ENCODE measurements at places on chromosomes 2 and 18.

DNA sequence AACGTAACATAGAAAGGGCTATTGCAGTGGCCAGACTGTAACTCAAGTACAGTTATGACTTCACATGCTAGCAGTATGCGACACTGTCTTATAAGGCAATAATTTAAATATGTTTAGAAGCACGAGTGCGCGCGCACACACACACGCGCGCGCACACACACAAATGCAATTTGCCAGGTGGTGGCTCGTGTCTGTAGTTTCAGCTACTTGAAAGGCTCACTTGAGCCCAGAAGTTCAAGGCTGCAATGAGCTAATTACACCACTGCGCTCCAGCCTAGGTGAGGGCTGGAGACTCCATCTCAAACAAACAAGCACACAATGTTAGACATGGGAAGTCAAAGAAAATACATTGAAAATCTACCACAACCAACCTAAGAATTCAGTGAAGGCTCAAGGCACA is 103.7 kb downstream of the USP34 start:
- DNase-seq, result no peak

DNA sequence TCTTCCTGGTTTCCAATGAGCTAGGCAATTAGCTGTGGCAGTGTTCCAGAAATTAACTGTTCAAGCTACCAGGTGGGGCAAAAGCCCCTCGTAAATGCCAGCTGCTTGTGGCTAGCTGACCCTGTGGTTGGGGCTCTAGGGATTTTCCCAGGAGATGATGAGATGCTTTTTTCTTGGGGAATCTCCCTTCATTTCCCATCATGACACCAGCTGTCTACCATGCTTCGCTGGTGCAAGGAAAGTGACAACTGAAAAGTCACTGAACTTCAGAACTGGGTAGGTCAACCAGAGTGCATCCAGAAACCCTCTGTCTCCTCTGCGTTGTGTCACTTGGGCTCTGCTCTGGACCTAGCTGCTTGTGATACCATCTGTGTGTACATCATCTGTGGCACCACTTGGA is 386.5 kb upstream of the DCC start:
- no peak for DNase-seq

DNA sequence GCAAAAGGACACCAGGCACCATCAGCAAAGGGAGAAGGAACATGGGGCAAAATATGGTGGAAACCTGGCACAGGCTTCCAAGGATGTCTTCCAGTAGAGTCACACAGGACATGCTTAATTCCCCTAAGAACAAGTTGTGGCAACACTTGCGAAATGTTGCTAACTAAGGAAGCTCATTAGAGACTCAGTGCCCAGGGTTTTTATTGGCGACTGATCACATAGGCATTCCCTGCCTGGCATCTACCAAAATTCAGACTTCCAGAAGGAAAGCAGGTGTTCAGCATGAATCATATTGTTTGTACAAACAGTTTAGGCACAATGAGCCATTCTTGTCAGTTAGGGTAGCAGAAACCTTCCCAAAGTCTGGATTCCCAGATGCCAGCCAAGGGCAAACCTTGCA is 25.7 kb downstream of the SLC4A1AP start:
- no peak for DNase-seq

DNA sequence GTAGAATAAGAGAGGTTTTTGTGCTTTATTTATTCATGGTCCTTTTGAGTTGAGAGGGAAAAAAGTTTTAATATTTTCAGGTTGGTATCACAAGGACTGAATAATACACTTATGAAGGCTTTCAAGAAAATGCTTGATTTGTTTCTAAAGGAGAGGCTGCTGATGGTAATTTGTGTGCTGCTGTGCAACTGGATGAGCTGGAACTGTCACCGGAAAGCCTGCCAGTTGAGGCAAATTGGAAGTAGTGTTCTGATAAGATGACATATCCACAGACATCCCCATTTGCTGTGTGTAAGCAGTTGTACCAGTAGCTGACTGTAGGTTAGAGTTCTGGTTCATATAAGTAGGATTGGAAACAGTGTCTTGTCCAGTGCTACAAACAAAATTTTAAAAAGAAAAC is 21.6 kb upstream of the CACNB4 start:
- no peak for DNase-seq

DNA sequence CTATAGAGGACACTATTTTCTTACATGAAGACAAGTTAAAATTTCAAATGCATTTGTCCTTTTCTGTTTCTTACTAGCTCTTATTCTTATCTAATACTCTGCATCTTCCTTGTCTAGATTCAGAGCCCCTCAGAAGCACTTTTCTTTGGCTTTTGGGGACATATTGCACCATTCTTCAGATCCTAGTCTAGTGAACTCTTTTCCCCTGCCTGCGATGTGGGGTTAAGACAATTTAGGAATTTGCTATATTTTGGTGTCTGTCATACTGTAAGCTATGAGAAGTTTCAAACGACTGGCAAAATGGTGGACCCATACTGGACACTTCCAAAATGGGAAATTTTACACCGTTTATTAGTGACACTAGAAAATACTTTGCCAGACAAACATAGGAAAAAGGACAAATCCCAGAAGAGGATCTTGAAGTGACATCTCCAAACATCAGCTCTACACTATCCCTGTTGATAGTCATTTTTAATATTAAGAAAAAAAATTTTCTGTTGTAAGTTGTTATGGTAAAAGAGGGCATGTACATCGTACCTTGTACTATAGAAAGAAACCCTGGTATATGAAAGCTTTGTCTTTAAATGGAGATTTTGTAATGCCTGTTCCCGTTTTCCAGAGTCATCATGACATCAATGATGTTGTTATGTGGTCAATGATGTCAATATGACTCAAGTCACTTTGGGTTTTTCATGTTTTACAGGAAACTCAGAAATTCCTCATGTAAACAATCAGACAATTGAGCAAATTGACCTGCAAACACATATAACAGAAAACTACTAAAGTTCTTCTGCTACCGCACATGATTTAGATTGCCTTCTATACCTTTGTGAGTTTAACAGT is 4.4 kb upstream of the KYNU start:
- DNase-seq, result peak; percentile 10

- no peak for DNase-seq
These were observed 135.1 kb upstream of the EPB41L3 start for GRCh38 chr18:5678779-5679406.

DNA sequence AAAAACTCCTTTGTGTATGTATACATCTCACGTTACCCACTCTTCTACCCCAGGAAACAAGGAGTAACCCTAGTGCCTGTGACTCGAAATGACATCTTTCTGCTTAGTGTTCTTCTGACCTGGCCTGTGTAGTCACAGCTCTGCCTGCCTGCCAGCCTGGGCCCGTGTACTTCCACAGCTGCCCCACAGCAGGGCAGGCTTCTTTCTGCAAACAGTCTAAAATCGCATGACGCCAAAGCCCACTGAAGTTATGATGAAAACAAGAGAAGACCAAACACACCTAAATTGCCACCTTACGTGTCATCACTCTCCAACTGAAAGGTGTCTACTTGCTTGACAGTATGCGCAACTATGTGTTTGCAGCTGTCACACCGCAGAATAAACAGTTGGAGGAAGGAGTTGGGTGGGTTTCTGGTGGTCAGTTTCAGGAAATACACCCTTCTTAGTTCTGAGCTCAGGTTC is 1.5 kb downstream of the GAREM1 start:
- DNase-seq, result peak; percentile 35

GRCh38 chr18:56286775-56287325 is 351.5 kb downstream of the TXNL1 start:
- DNase-seq, result peak; percentile 45

- DNase-seq, result no peak
These were observed 776.9 kb upstream of the FSHR start for GRCh38 chr2:49931241-49931640.

DNA sequence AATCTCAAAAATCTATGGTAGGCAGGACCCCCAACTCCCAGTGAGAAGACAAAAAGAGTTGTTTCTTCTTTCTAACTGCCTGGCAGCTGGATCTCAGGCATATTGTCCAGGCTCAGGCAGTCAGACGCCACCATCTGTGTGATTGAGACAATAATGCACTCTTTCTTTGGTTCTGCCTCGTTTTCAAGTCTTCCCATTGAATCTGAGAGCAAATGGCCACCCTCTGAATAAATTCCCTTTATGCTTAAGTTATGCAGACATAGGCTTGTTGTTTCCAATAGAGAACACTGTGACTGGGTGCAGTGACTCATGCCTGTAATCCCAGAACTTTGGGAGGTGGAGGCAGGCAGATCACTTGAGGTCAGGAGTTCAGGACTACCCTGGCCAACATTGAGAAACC is 15.3 kb upstream of the CD207 start:
- no peak for DNase-seq

- no peak for DNase-seq
These were observed 362.8 kb downstream of the DPP10 start for GRCh38 chr2:114805195-114805594.

GRCh38 chr18:63366213-63367052 is 573 bp downstream of the KDSR start:
- DNase-seq, result peak; percentile 82

GRCh38 chr2:108459441-108459840 is 10.4 kb downstream of the GCC2 start:
- DNase-seq, result no peak

DNA sequence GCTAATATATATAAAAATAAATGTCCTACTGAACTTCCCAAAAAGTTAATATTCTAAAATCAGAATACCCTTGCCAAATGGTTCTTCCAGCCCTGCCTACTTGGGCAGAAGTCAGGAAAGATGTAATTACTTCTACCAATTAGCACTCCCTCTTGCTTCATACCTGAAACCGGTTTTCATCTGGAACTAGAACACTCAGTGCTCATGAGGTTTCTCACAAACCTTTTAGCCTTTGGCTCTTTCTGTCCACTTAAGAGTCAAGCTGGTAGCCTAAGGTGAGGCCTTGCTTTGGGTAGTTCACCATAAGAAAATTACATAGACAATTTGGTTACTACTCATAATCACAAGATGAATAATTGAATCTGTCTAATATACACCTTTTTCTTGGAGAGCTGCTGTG is 4.1 kb downstream of the DSG3 start:
- no peak for DNase-seq

GRCh38 chr2:207473049-207473930 is 56.5 kb upstream of the CREB1 start:
- peak; percentile 60 for DNase-seq

DNA sequence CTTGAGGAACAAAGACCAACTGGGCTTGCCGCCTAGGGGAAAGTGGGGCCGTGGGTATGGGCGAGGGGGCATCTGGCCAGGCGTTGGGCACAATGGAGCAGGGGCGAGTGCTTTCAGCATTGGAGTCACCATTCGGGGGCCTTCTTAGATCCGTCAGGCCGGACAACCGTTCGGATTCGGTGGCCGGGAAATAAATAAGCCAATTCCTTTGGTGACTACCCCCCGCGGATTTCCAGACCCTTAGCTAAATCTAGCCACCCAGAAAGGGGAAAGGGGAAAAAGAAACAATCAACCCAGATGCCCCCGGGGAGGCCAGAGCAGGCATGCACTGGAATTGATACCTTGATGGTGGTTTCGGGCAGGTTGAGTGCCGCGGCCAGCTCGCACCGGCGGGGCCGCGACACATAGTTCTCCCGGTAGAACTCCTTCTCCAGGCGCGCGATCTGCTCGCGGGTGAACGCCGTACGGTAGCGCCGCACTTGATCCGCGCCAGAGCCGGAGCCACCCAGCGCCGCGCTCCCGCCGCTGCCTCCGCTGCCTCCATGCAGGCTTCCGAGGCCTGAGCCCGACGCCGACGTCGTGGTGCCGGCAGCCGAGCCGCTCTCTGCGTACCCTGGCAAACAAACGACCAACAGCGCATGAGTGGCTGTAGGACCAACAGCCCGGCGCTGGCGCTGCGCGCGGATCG is 1.8 kb downstream of the EVX2 start:
- no peak for DNase-seq

DNA sequence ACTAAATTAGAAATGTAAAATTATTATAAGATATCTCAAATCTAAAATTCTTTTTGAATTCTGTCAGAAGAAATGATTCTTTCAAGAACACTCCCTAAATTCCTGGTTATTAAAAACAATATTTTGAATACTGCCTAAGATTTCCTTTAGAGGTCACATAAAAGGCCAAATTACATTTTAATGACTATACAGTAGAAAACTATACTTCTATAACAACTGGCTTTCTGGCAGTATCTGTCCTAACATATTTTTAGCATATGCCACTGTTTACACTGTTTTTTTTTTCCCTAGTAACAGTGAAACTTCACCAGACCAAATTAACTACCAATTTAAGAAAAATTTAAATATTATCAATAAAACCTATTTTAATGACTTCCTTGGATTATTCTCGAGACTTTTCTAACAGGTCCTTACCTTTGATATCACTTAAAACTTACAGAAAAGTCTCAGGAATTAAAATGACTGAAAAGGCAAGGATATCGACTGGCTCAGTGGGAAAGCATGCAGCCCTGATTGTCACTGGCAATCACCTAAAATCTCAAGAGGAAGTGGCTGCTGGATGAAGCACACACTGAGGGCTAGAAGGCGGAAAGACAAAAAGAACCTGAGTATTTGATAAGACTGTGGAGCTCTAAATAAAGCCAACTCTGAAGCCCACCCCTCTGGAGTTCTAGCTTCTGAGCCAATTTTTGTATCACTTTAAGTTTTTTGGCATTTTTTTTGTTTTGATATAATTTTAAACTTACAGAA is 59.6 kb downstream of the SPIRE1 start:
- DNase-seq, result no peak

DNA sequence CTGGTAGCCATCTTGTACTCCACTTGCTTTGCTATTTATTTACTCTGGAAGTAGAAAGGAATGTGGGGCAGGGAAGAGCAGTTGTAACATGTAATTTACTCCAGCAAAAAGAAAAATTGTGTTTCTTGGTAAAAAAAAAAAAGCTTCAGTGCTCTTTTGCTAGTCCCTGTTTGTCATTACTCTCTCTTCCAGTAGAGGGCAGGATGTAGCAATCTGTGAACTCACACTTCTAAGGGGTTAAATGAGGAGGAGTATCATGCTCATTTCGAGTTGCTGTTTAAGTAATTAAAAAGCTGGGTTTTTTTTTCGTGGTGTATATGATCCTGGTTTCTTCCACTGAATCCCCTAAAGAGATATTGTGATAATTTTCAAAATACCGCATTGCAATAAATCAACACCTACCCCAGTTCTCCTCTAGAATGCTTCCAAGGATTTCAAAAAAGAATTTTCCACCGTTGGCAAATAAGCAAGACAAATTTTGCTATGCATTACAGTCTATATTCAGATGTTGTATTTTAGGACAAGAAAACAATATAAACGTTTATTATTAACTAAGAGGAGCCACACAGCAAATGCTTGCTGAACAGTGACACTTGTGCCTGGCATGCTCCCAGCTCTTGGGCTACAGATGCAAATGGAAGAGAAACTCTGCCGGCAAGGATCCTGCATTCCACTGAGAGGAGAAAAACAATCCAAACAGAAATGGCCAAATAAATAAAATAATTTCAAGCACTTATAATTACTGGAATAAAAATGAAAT is 261.6 kb downstream of the ASXL3 start:
- DNase-seq, result peak; percentile 10

- no peak for DNase-seq
These were observed 69.9 kb downstream of the TMEM247 start for GRCh38 chr2:46549166-46549844.

- DNase-seq, result peak; percentile 24
These were observed 157.8 kb downstream of the CYRIA start for GRCh38 chr2:16507655-16508489.

GRCh38 chr18:36064027-36064808 is 3.1 kb downstream of the RPRD1A start:
- DNase-seq, result no peak

GRCh38 chr18:46877329-46877987 is 39.8 kb downstream of the PIAS2 start:
- DNase-seq, result no peak

Measured in AG08395 (cell line).